ENCODE measurements at places on chromosomes 12 and 14.

- no peak for DNase-seq
Observed at GRCh38 chr12:124078800-124079199, 105.8 kb downstream of the ZNF664 start.

DNA sequence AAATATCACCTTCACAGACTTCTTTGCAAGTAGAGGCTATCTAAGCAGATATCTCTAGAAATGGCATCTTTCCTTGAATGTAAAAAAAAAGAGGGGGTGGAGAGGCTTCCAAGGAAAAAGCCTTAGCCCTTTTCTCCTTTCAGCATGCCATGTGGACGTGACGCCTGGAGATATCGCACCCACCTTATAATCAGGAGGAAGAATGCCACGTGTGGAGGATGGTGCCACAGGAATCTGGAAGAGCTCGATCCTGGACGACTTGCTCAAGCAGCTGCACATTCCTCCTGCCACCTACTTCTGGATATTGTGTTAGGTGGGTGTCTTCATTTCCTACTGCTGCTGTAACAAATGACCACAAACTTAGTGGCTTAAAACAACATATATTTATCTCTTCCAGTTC lies 203.6 kb downstream of the NUAK1 start:
- no peak for DNase-seq

DNA sequence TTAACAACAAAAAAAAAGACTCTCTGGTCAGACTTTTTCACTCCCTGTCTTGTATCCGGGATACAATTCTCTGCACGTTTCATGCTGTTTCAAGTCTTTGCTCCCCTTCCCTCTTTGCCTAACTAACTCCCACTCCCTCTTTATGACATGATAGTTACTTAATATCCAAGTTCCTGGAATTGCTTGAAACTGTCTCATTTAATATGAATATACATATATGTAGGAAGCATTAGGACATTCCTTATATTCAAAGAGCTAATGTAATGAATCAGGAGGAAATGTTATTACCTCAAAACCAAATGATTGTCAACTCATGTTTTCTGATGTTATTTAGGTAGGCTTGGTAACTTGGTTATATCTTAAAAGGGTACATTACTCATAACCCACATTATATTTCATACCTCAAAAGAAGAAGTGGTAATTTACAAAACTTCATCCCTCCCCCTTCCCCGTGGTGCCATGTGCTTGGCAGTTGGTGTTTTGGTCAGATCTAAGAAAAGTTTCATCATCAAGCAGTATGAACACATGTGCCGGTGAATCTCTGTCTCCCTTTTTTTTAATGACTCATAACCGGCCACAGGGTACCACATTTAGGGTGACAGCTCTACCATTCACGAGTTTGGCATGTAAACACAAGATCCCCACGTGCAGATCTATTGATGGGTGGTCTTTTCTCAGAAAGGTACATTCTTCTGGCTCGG lies 56.5 kb downstream of the HCAR2 start:
- DNase-seq: peak; percentile 65

- no peak for DNase-seq
Observed at GRCh38 chr14:32212833-32213232, 9.8 kb upstream of the RNU6-8 start.

- DNase-seq: no peak
Observed at GRCh38 chr14:65072937-65073336, 29.4 kb downstream of the MAX start.

GRCh38 chr12:40436564-40436963 lies 211.8 kb downstream of the LRRK2 start:
- no peak for DNase-seq

DNA sequence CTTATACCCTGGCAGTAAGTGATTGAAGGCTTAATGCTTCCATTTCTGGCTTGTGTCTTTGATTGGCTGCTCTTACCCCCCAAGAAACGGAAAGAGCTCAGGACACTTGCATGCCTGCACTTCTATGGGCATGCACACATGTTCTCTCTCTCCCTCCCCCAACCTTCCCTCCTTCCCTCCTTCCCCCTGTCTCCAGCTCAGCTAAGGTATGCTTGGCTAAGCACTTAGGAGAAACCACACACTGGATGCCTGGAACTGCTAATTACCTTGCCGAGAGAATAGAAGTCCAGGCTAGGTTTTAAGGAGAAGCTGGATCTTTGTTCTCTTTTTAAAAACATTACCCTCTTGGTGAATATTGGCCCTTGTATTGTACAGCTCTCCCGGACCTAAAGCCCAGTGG lies 1072.8 kb upstream of the TMEM132C start:
- DNase-seq: no peak

DNA sequence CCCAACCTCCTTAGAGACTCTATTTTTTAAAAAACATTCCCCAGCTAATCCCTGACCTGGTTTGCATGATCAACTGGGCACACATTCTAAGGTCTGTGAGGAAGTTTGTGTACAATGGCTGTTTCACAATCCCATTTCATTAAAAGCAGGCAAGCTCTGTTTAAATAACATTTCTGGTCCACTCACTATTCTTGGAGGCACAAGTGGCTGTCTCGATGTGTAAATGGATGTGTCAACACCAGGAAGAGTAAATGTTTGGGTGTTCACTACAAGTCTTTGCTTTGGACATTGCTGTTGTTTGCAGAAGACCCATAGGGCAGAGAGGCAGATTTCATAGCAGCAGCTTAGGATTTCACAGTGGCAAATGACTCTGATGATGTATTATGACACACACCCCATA lies 98.3 kb downstream of the PDZRN4 start:
- DNase-seq: no peak

GRCh38 chr14:24634158-24634557 lies at the start of gene GZMB:
GZMB (minus strand) TSS chr14:24634190; CDS start chr14:24634160, 30 bp downstream.
- no peak for DNase-seq

DNA sequence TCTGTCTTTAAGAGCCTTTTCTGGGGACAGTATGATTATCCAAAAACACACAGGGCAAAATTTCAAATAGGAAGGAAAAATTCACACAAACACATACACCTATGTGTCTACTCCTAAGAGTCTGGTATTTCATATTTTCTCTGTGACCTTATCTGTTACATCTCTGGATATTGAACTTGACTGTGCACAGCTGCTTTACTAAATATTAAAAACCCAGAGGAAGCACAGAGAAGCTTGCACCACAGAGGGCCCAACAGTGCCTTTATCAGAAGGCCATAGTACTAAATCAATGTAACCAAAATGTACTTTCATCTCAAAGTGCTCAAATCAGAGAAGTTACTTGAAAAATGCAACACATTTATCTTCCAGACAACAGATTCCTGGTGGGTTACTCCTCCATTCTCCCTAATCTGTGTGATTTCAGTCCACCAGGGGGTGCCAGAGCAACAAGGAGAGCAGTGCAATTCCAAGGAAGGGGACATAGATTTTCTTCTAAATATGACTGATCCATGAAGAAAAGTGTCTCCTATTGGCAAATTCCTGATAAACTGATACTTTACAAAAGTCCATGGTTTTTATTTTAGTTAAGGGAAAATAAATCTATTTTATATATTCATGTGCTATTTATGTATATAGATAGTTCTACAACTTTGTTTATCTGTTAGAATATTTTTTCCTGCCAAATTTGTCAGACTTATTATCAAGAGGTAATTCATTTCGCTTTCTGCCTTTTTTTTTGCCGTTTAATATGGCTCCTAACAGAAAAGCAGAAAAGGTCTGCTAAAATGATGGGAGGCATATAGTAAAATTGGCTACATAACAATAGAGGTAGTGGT lies 617.6 kb downstream of the LRFN5 start:
- DNase-seq: peak; percentile 74

GRCh38 chr12:39541471-39541870 lies 78.1 kb downstream of the ABCD2 start:
- no peak for DNase-seq

DNA sequence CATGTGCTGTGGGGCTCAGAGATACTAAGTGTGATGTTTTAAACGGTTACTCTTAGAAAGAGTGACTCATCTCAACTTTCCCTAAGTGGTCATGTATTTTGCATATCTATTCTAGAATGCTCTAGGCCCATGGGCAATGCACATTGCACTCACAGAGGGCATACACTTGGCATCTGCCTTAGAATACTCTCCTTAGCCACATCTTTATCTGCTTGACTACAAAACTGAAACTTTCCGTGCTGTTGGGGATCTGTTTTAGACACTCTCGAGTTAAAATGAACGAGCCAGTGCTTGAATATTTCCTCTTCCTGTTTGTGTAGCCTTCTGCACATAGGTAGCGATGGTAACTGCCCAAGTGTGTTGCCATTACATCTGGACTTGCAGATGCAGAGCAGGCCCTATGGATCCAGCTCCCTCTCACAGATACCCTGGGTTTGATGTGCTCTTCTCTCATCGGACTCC lies 180.5 kb downstream of the CAND1 start:
- no peak for DNase-seq

GRCh38 chr12:24555730-24556129 lies 393.2 kb downstream of the BCAT1 start:
- DNase-seq: no peak

- peak; percentile 95 for DNase-seq
Observed at GRCh38 chr12:105933671-105934665, 204.8 kb downstream of the NUAK1 start.

DNA sequence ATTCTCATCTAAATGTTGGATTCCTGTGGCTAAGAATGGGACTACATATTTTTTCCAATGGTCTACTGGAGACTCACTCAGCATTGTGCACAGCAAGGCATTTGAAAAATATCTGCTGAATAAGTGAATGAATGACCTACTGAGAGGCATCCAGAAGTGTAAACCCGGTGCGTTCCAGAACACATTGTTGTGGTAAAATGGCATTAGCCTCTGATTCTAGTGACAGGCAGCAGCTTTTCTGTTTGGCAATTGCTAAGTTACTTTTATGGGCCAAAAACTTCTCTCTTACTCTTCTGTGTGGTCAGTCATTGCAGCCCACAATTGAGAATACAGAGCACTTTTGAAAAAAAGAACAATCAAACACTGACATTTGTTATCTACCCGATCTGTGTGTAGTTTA lies 36.5 kb downstream of the WIF1 start:
- DNase-seq: no peak

GRCh38 chr12:5584412-5585175 lies 152.7 kb downstream of the NTF3 start:
- DNase-seq: no peak

- DNase-seq: no peak
Observed at GRCh38 chr12:112327209-112327938, 54.9 kb downstream of the HECTD4 start.

DNA sequence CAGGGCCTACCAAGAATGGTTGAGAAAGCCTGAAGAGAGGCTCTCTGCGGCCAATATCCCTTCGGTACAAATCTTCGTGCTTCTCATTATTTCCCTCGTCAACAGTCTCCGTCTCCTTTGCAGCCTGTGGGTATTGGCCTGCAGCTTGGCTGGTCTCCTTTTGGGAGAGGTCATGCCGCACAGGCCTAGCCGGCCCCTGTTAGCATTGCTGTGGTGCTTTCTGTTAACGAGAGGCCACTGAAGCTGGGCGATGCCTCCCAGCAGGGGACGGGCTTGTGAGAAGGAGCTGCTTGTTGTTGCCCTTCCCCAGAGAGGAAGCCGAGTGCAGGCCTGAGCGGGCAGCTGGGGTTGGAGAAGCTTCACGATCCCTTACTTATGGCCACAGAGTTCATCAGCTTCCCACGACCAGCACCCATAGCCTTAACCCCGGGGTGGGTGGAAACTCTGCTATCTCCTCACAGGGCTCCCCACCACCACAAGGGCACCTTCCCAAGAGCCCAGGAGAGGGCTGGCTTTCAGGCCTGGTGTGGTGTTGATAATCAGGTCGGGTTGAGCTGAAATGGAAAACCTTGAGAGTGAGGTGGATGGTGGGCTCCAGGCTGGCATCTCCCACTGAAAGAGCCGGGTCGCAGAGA lies 228.6 kb downstream of the ZFP36L1 start:
- no peak for DNase-seq

DNA sequence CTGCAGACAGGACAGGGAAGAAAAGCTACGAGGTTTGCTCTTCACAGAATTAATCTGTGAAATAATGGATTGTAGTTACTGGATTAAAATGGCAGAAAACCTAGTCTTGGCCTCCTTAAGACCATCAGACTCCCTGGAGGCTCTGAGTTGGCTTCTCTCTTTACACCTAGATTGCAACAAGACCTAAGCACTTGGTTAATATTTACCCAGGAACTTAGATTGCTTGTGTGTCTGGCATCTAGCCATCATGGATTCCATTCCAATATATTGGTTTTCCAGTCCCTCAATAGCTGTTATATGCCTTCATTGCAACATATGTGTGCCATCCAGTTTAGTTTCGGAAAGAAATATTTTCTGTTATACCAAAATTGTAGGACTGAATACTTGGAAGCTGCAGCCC lies 1.9 kb upstream of the GTF2A1 start:
- no peak for DNase-seq

DNA sequence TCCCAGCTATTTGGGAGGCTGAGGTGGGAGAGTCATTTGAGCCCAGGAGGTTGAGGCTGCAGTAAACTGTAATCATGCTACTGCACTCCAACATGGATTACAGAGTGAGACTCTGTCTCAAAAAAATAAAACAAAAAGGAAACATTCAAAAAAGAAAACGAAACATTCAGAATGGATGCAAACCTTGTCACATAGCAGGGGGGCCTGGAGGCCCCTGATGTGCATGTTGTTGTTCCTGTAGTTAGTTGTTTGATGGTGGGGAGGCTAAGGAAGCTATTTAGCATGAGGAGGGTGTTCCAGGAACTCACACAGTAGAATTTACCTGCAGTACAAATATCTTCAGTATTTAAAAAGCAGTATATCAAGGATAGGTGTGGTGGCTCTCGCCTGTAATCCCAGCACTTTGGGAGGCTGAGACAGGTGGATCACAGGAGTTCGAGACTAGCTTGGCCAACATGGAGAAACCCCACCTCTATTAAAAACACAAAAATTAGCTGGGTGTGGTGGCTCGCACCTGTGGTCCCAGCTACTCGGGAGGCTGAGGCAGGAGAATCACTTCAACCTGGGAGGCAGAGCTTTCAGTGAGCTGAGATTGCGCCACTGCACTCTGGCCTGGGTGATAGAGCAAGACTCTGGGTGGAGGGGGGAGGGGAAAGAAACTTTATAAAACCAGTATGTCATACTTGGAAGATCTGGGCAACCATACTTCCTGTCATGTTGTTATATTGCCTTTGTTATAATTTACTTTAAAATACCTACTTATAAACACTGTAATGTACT lies 17.6 kb upstream of the AEBP2 start:
- no peak for DNase-seq

DNA sequence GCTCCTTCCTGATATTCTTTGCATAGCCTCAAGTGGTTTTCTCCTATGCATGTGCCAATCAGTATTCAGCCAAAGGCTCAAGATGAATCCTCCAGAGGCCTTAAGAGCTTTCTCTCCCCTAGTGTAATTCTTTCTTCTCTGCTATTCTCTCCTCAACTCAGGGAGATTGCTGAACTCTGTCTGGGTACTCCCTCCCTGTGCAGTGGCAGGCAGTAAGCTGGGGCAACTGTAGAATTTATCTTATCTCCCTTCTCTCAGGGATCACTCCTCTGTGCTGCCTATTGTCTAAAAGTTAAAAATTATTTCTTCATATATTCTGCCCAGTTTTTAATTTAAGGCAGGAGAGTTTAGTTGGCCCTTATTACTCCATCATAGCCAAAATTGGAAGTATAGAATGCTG lies 28.5 kb upstream of the RTRAF start:
- no peak for DNase-seq

- peak; percentile 15 for DNase-seq
Observed at GRCh38 chr12:15899282-15899870, 11.8 kb upstream of the DERA start.

GRCh38 chr12:53601296-53601847 lies 24.8 kb downstream of the ATF7 start:
- no peak for DNase-seq
